ENCODE measurements at places on chromosomes 4 and X.

GRCh38 chr4:988726-989721 lies 2.2 kb downstream of the IDUA start:
- no peak for DNase-seq

DNA sequence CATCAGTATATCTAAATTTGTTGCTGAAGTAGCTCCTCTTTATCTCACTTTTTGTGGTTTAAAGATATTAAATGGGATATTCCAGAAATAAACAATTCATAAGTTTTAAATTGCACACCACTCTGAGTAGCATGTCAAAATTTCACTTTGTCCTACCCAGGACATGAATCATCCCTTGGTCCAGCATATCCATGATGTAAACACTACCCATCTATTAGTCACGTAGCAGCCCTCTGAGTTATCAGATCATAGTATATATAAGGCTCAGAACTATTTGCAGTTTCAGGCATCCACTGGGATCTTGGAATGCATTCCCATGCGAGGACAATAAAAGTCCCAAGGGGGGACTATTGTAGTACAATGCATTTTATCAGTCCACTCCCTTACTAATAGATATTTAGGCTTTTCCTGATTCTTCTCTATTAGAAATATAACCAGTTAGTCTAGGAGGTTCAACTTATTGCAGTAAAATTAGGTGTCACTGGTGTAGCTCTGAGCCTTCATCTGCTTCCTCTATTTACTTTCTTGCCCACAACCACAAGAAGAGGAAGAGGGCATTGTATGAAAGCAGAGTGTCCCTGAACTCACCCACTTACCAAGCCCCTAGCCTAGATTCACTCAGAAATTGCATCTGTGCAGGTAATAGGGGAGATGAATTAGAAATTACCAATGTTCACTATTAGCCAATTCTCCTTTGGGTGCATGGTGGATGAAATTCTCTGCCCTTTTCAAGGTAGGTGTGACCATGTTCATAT lies 409.8 kb upstream of the GALNT7 start:
- DNase-seq = no peak

- no peak for DNase-seq
Measured at GRCh38 chr4:40190880-40191815, 5.7 kb upstream of the RHOH start.

DNA sequence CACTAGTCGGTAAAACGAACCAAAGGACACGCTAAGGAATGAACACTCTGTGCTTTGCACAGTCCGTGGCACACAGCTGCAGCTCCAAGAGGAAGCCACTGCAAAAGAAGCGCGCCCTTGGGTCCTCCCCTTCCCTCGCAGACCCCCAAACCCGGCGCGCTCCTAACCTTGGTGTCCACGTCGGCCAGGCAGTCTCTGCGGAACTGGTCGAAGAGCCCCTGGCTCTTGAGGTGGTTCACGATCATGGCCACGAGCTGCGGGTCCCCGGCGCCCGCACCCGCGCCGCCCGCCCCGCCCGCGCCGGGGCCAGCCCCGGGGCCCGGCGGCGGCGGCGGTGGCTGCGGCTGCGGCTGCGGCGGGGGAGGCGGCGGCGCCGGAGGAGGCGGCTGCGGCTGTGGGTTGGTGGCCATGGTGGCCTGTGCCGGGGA lies 333 bp downstream of the BOD1L1 start:
- no peak for DNase-seq

DNA sequence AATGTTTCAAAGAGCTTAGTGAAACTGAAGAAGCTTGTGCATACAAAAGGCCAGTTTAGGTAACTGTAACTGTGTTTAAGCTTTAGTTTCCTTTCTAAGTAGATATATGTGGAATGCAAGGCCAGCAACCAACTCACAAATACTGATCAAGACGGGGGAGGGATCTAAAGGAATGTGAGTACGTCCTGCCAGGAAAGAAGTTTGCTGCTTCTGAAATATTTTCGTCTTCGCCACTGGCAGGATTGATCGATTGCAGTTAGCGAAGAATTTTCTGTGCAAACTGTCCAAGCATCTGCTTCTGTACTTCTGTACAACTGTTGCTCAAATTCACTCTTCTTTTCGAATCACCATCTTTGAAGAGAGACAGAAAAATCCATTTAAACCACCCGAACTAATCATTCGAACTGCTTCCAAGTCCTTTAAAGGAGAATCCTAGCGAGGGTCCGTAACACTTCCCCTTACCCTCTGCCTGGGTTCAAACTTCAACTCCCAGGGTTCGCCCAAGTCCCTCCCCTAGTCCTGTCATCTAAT lies 373 bp upstream of the INTS6L start:
- DNase-seq = no peak

DNA sequence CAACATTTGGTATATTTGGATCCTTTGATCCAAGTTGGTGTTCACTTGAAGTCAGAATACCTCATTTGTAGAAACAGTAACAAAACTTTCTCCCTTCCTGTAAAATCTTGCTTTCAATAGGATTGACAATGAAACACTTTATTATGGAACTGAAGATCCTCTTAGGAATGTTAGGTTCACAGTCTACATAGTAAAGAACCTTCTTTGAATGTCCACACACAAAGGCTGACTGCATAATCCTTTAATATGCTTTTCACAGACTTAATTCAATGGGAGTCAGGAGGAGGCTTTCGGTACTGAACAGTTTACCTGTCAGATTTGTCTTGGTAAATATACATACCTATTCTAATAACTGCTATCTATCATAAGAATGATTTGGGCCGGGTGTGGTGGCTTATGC lies 188.5 kb downstream of the SPRY1 start:
- DNase-seq = no peak

- no peak for DNase-seq
Measured at GRCh38 chr4:2961811-2962441, 1.3 kb downstream of the NOP14 start.

GRCh38 chr4:23956601-23957364 lies 66.9 kb upstream of the PPARGC1A start:
- DNase-seq = no peak

GRCh38 chrX:110428144-110428543 lies 69.5 kb downstream of the RTL9 start:
- no peak for DNase-seq

DNA sequence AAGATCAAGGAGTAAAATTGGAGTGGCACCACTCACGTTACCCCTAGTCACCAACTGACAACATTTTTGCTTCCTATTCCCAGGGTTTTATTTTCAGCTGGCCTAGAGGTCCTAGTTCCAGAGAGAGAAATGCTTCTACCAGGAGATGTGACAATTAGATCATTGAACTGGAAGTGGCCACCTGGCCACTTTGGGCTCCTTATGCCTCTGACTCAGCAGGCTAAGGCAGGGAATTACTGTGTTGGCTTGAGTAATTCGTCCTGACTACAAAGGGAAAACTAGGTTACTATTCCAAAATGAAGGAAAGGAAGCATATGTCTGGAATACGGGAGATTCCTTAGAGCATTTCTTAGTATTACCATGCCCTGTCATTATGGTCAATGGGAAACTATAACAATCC lies 831.6 kb upstream of the NDST4 start:
- no peak for DNase-seq

GRCh38 chrX:65723706-65724105 lies 56.3 kb downstream of the MSN start:
- no peak for DNase-seq

- DNase-seq = no peak
Measured at GRCh38 chr4:13928214-13928613, 300.7 kb upstream of the BOD1L1 start.
